ENCODE measurements at places on chromosomes 5 and 9.
A peak's percentile ranks its signal among the peaks of the same experiment; 100 is the strongest.

- no peak for DNase-seq
These were observed 30.4 kb downstream of the NUDT12 start for GRCh38 chr5:103532086-103532734.

DNA sequence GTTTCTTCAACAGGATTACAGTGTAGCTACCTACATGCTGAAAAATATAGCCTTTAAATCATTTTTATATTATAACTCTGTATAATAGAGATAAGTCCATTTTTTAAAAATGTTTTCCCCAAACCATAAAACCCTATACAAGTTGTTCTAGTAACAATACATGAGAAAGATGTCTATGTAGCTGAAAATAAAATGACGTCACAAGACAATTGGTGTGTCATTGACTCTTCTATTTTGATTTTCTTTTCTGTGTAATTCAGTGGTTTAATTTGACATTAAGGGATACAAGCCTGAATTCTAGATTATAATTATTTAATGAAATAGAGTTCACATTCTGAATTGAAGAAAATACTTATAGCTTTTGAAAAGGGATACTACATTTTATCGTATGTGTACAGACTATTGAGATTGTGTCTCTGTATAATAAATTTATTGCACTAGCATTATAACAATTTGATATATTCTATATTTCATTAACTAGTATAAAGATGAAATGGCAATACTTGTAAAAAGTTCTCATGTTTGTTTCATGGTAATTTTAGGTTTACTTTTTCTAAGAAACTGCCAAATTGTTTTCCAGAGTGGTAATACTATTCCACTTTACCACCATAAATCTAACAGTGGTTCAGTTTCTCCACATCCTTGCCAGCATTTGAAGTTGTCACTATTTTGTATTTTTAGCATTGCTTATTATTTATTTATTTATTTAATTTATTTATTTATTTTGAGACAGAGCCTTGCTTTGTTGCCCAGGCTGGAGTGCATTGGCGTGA, 18.7 kb downstream of the ANXA1 start:
- DNase-seq: no peak

- no peak for DNase-seq
These were observed 1313.5 kb upstream of the WWC1 start for GRCh38 chr5:166977911-166978422.

GRCh38 chr9:99811598-99812383, 9.9 kb upstream of the NR4A3 start:
- no peak for DNase-seq

DNA sequence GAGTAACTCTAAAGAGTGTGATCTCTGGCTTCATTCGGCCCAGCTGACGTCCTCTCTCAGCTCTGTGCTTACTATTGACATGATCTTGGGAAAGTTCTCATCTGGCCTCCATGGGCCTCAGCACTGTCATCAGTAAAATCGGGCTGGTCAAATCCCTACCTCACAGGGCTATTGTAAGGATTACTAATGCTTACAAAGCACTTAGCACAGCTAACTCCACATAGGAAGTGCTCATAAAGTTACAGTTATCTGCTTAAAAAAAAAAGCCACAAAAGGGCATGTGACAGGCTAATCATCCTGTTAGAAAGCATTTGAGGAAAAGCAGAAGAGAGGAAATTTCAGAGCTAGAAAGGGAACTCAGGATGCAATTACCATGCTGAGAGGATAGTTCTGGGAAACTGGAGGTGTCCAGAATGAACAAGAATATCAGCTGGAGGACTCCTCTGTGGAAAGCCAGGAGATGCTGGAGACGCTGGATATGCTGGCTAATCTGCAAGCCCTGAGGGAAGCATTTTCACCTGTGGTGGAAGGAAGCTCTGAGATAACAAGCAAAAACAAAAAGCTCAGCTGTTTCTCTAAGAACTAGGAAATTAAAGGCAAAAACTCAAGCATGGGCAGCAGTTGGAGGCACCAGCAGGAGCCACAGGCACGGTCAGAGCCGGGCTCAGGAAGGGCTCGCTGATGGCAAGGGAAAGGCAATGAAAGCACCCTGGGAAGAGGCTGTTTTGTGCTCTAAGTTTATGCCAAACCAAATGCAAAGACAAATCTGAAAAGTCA, 4.4 kb upstream of the BHMT start:
- no peak for DNase-seq

GRCh38 chr5:137847687-137848086, 20.0 kb upstream of the MYOT start:
- DNase-seq: no peak

DNA sequence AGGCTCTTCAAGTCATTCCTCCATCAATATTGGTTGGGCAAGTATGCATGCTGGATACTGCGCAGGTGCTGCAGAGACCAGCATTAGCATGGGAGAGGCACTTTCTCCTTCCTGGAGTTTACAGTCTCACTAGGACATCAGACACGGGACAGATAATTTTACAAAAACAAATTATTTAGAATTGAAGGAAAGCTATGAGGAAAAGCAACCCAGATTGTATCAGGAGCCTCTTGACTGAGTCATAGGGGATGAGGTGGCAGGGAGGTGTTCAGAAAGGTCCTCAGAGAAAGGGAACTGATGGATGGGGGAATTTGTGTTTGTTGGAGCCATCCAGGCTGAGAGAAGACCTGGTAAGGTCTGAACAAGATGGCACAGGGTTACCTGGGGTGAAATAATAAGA, 24.5 kb upstream of the RAB14 start:
- no peak for DNase-seq

DNA sequence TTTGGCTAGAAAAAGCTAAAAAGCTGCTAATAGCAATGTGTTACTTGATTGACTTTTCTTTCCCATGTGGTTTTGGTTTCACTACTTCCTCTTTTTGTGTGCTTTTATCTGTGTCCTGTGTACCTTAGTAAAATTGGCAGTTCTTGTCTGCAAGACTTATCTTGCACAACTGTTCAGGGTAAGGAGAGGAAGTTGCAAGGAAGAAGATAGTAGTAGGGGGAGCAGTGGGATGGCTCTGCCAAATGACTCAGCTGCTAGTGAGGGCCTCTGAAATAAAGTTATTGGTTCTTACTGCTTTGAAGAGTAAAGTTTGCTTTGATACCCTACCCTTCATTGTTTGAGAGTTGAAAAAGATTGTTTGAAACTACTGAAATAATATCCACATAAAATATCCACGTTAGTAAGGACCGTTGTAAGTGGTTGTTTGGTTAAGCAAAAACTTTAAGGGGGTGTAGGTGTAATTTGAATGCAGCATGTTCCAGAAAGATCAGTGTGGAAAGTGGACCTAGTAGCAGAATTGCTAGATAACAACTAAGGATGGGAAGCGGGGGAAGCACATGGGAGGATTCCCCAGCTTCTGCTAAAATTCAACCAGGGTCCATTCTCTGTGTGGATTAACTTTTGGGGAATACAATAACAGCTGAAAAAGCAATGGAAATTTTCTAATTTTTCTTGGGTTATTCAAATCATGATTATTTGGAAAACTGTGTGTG, 123.5 kb downstream of the SCAMP1 start:
- DNase-seq: peak; percentile 37

- no peak for DNase-seq
These were observed 22.2 kb downstream of the ERAP1 start for GRCh38 chr5:96785326-96786109.

DNA sequence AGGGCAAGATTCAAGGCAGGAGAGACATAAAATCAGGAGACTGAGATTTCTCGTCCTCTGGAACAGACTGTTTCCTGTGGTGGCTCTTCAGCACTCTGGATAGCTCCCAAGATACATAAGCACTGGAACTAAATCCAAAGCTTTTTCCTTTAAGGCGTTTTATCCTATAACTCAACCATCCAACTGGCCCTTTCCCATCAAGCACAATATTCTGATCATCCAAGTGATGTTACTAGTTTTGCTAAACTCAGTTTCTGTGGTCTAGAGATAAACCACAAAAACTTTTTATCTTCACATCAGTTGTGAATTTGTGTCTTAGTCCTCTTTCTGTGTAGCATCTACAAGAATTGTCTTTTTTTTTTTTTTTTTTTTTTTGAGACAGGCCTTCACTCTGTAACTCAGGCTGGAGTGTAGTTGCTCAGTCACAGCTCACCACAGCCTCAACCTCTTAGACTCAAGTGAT, 299.4 kb downstream of the COX7C start:
- DNase-seq: no peak

DNA sequence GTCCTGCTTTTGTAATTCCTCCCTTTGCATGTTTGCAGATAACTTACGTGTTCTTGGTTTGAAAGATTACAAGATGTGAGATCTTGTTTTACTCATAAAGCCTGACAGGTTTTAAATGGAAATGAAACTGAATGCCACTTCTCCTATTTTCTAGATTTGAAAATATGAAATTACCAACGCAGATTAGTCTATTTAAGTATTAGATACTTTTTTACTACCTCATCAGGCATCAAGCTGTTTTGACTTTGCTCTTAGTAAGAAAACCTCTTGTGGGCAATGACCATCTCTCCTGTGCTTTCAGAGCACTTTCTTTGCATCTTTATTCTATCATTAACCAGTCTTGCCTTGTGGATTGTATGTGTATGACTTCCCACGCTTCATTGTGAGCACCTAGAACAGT, 3.5 kb downstream of the DMXL1 start:
- no peak for DNase-seq

DNA sequence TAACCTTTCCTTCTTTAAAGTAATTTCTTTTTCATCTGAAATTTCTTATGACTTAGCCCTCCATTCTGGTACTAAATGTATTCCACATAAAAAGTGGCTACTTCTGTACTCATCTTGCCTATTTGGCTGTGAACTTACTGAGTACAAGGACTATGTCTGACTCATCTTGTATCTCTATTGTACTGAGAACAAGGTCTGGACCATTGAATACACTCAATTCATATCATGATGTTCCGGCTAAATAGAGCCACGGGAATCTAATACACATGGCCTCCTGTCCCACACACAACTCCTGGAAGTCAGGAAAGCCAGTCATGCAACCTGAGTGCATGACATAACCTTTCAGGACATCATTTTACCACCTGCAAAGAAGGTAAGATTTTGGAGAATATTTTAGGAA, 203.9 kb downstream of the PLK2 start:
- no peak for DNase-seq
